ENCODE measurements at places on chromosomes 3 and 15. TPM values are rescaled to one million over a fixed set of nuclear protein-coding genes. Genes with fewer than 3 reads are reported as not detected.

The BRPF1 gene
- 17.1 TPM for total RNA-seq

The PIGB gene
- total RNA-seq: 17.0 TPM

The AHSG gene
- 0.11 TPM for total RNA-seq

The CLRN1 gene
- total RNA-seq: not detected

The CPA3 gene
- not detected for total RNA-seq

The TGM4 gene
- total RNA-seq: 0.08 TPM

The ZIC4 gene
- not detected for total RNA-seq

The NR2C2 gene
- total RNA-seq: 16.5 TPM

The CX3CR1 gene
- total RNA-seq: 0.02 TPM

The C3orf49 gene
- total RNA-seq: not detected

The SCAP gene
- 31.5 TPM for total RNA-seq

The ZNF501 gene
- not detected for total RNA-seq

The RAD54L2 gene
- total RNA-seq: 4.0 TPM

The EPHB3 gene
- 0.34 TPM for total RNA-seq

The DCLK3 gene
- total RNA-seq: not detected

The RBP2 gene
- not detected for total RNA-seq

The ACP3 gene
- total RNA-seq: not detected

The FBXW12 gene
- total RNA-seq: not detected

The ARPP21 gene
- not detected for total RNA-seq

The TP63 gene
- 0.27 TPM for total RNA-seq

The CYP1A1 gene
- total RNA-seq: 2.0 TPM

The GRK7 gene
- not detected for total RNA-seq

The SAXO2 gene
- 3.6 TPM for total RNA-seq

The ADAMTS9 gene
- 0.54 TPM for total RNA-seq

The GOLGA8G gene
- not detected for total RNA-seq

The FBXL22 gene
- 0.27 TPM for total RNA-seq

The GMPPB gene
- 21.3 TPM for total RNA-seq

The SAMMSON gene
- total RNA-seq: not detected

The NDUFB5 gene
- total RNA-seq: 43.4 TPM

The AADACL2 gene
- not detected for total RNA-seq

The MAGEL2 gene
- not detected for total RNA-seq

The COL6A6 gene
- total RNA-seq: not detected

The SMAD6 gene
- 19.3 TPM for total RNA-seq

The NLGN1 gene
- not detected for total RNA-seq

The CLEC3B gene
- not detected for total RNA-seq

The TM4SF4 gene
- 30.7 TPM for total RNA-seq

The SENP8 gene
- 1.3 TPM for total RNA-seq

The CPNE9 gene
- not detected for total RNA-seq

The SERINC4 gene
- 0.05 TPM for total RNA-seq

All from A549 treated with CpdA at 1 μM for 4 hours (cell line).